A673 (cell line): ENCODE measurements at places on chromosomes 12 and 14. TPM values are rescaled to one million over a fixed set of nuclear protein-coding genes. Genes with fewer than 3 reads are reported as not detected.

GRCh38 chr12:11648514-11649412 is 711 bp upstream of the ETV6 start:
- DNase-seq, result peak; percentile 93

DNA sequence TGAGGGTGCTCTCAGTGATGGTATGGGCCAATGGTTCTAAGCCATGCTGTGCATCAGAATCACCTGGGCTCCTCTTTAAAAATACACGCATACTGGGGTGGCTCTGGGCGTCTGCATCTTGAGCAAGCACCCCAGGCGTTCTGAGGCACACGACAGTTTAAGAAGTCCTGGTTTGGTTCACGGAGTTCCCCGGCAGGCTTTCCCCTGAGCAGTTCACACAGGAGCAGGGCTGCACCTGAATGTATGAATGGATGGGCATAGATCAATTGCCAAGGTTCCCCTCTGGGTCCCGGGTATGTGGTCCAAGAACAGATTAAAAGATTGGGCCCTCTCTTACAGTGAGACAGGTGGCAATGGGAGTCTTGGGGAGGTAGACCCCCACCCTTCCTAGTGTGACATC is 395.3 kb downstream of the DPF3 start:
- DNase-seq, result no peak

GRCh38 chr12:123949770-123950165 is 22.9 kb downstream of the CCDC92 start:
- DNase-seq, result no peak

DNA sequence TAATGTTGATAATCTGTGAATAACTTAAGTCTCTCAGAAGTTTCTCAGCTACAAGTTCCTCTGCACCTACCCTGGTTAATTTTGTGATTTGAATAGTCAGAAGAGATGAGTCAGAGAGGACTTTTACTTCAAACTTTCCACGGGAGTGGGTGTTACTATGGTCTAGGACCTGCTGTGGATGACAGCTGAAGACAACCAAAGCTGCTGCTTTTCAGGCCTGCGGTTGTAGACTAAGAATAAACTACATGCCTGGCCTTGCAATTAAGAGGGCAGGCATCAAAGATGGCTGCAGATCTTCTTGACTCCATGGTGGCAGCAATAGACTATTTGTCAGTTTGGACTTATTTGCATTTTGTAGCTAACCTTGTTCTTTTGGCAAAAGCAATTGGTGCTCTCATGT is 227.1 kb upstream of the KRR1 start:
- no peak for DNase-seq

DNA sequence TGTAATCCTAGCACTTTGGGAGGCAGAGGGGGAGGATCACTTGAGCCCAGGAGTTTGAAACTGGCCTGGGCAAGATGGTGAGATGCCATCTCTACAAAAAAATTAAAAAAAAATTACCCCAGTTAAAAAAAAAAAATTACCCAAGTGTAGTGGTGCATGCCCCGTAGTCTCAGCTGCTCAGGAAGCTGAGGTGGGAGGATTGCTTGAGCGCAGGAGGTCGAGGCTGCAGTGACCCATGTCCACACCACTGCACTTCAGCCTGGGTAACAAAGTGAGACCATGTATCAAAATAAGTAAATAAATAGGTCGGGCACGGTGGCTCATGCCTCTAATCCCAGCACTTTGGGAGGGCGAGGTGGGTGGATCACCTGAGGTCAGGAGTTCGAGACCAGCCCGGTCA is 128.8 kb downstream of the VRK1 start:
- no peak for DNase-seq

- no peak for DNase-seq
Observed at GRCh38 chr14:27061299-27061698, 463.5 kb upstream of the NOVA1 start.

GRCh38 chr14:62696331-62696924 is 348.8 kb downstream of the KCNH5 start:
- no peak for DNase-seq

GRCh38 chr14:68680541-68681051 is 112.3 kb downstream of the ZFP36L1 start:
- DNase-seq, result no peak

GRCh38 chr12:128394137-128394536 is 127.2 kb downstream of the TMEM132C start:
- DNase-seq, result no peak

DNA sequence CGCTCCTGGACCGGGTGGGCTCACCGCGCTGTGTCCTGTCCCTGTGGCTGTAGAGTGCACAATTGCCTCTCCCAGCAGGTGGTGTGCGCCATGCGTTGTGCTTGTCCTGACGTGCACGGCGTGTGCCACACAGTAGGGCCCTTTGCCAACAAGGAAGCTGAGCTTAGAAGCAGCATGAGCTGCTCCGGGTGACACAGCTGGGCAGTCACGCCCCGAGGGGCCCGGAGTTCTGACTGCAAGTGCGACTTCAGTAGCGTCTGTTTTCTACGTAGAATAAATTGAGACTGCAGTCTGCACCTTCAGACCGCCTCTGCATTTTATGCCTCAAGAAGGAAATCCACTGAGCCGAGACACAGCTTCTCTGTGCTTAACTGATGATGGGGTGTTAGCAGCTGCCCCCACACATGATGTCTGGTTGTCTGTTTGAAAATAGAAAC is 81.6 kb downstream of the ADGRD1 start:
- no peak for DNase-seq

- DNase-seq, result peak; percentile 67
Observed at GRCh38 chr12:121801595-121802484, 2.0 kb upstream of the SETD1B start.

DNA sequence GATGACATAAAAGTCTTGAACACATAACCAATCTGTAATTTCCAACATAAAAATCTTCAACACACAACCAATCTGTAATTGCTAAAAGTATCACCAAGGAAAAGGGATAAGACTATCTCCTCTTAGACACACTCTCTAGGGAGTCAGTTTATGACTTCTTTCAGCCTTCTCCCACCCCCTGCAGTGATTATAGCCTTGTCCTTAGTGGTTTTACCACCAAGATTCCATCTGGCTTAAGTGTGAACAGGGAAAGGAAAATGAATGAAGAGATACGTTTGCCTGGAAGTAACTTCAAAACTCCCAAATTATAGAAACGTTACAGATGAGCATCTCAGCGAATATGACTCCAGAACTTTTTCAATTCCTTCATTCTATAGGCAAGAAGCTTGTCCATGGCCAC is 136.2 kb upstream of the RASSF8 start:
- no peak for DNase-seq

DNA sequence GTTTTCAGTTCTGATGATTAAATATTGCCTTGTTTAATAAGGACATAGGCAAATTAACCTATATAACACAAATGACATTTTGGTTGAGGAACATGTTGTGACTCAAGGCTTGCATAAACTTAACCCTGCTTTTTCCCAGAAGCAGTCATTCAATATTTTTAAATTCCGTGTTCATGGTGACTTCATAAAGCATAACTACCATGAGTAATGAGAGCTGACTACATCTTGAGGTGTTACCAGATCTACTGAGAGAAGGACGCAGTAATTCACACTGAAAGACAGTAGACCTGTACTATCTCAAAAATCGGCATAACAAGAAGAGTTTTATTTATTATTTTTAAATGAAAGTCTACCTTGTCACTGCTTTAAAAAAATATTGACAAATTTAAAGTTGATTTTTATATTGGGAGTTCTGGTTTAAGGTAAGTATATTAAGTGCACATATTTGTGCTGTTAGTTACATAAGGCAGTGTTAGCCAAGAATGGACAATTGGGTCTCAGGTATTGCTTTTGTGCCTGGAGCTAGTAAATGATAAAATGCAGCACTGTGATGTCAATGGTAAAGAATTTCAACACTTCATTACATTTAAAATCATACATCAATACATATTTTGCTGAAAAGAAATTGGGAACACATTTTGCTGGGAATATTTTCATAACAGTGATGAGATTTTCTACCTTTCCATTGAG is 1198.5 kb downstream of the FSCB start:
- DNase-seq, result no peak

GRCh38 chr14:93532541-93532940 is 101.8 kb downstream of the UNC79 start:
- peak; percentile 3 for DNase-seq

- DNase-seq, result no peak
Observed at GRCh38 chr14:44449680-44450079, 57.4 kb downstream of the FSCB start.

DNA sequence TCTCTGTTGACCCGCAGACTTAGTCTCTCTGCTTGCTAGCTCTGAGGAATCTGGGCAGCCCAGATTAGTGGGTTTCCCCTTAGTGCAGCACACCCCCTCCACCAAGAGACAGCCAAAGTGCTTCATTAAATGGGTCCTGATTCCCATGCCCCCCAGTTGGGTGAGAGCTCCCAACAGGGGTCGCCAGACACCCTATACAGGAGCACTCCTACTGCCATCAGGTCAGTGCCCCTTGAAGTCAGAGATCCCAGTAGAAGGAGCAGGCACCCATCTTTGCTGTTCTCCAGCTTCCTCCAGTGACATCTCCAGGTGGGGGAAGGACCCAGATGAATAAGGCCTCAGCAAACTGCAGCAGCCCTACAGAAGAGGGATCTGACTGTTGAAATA is 36.7 kb upstream of the C14orf132 start:
- no peak for DNase-seq

DNA sequence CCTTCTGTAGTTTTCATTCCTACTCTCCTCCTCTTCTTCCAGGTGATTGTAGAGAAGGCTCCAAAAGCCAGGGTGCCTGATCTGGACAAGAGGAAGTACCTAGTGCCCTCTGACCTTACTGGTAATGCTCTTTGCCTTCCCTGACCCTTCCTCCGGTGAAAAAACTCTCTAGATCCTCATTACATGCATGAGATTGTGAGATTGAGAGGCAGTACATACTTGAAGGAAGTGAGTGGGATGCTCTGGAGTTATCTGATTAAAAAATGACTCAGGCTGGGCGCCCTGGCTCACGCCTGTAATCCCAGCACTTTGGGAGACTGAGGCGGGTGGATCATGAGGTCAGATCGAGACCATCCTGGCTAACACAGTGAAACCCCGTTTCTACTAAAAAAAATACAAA is 5.3 kb downstream of the GABARAPL1 start:
- no peak for DNase-seq

DNA sequence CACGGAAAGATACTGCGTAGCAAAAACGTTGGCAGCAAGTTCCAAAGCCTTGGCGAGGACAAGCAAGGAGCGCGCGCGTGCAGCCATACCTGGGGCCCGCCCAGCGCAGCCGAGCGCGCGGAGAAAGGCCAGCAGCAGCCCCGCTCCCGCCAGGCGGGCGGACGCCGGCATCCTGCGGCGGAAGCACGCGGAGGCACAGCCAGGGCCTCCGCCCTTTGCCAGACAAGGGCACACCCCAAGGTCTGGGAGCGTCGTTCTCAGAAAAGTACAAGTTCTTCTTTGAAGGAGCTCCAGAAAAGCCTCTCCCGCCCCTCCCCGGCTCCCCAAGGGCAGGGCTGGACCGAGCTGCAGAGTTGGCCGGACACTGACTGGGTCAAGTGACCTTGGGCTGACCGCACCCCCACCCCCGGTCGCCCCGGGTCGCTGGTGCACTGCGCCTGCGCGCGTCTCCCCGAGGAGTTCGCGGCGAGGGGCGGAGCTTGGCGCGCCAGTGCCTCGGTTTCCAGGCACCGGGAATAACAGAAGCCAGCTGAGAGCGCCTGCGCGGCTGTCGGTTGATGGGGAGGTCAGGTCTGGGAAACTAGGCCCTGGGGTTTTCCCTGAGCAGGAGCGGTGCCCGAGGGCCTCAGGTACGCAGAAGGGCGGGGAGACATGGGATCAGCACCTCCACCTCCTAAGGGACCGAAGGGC is at the start of gene ZC2HC1C:
Gene ZC2HC1C (plus strand): TSS at position 521 of the 690 bp plus-strand sequence. CDS start 933 bp downstream, outside the sequence.
- peak; percentile 67 for DNase-seq

GRCh38 chr12:102951841-102952240 is 5.6 kb upstream of the ASCL1 start:
- no peak for DNase-seq

GRCh38 chr12:113226696-113227568 is 5.7 kb downstream of the TPCN1 start:
- no peak for DNase-seq

DNA sequence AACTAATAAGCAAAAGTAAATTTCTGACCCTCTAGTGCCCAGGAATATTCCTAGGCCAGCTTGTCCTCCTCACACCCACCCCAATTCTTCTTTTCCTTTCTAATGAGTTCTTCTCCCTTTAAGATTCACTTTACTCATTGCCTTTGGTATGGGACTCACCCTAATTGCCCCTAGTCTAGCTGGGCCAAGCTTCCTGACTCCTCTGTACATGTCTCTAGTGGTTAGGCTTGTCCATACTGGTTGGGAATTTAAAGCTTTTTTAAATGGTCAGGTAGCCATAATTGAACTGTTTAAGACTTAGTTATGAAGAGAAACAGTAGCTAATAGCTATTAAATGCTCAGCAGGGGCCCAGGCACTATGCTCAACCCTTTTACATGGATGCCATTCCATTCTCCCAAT is 248.2 kb downstream of the C12orf42 start:
- DNase-seq, result no peak

GRCh38 chr14:101665478-101666078 is 95.9 kb upstream of the PPP2R5C start:
- DNase-seq, result peak; percentile 48

DNA sequence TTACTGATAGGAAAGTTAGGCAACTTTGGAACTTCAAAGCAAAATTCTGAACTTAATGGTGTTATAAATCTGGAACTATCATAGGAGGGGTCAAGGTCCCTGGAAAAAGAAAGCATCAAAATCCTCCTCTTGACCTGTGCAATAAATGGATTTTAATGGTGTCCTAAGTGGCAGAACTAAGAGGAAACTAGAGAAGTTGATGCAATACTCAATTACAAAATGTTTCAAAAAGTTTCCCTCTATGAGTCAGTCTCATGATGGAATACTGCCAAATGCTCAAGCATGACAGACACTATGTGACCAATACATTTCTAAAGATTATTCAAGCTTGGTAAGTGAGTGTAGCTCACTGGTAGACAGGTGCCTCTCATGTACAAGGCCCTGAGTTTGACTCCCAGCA is 47.7 kb upstream of the ERGIC2 start:
- peak; percentile 52 for DNase-seq

DNA sequence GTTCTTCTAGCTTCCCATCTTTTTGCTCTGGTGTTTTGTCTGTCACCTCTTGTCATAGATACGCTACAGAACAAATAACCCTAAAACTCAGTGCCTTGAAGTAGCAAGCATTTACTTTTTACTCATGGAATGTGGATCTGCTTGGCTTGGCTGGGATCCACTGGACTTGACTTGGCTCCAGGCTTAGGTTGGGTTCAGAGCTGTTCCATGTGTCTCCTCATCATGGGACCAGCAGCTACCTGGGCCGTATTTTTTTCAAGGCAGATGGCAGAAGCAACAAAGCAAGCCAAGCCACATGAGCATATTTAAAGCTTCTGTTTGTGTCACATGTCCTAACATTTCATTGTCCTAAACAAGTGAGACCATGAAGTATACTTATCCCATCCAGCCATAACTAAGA is 48.7 kb upstream of the ATF1 start:
- no peak for DNase-seq

Gene AP1G2
- 26.0 and 40.1 TPM in 2 replicates for total RNA-seq

Gene PTGER2
- total RNA-seq, result not detected in 2 replicates

Gene ENDOU
- total RNA-seq, result 0.35 and 0.58 TPM in 2 replicates

Gene HSPB8
- 0.13 and 0.42 TPM in 2 replicates for total RNA-seq

Gene STAC3
- 7.0 and 8.4 TPM in 2 replicates for total RNA-seq

Gene KLHL33
- total RNA-seq, result 0.04 and 0.13 TPM in 2 replicates

Gene DTX1
- 5.5 and 6.1 TPM in 2 replicates for total RNA-seq
